Activated CD4-positive, alpha-beta T cell treated with anti-CD3 and anti-CD28 coated beads for 48 hours (primary cell): ENCODE measurements at places on chromosomes 7 and 10.

DNA sequence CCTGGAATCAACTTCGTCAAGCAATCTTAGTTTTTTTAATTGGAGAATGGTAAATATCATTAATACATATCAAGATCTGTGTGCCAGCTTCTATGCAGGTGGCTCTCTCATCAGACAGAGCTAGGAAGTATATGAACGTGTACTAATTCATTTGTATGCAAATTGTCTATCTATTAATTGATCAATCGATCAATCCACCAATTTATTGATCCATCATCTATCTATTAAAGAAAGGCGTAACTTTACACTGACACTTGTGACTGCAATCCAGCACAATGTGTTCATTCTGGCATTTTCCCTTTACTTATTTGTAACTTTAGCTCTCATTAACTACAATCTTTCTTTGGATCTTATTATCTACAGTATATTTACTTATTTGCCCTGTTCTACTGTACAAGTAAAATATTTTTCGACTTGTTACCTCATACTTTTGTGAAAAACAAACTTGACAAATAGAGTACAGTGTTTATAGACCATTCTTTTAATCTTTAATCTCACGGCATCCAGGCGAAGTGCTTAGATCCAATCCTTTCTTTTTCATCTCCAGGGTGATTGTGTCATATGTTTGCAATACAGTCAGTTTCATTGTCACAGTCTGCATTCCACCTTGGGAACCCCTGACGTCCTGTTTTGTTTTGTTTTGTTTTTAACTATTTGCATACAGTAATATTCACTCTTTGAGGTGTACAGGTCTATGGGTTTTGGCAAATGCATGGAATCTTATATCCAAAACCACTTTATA is 22.0 kb upstream of the GHRHR start:
- DNase-seq: no peak

- DNase-seq: no peak
These were observed 128.1 kb upstream of the VIPR2 start for GRCh38 chr7:159272739-159273138.

DNA sequence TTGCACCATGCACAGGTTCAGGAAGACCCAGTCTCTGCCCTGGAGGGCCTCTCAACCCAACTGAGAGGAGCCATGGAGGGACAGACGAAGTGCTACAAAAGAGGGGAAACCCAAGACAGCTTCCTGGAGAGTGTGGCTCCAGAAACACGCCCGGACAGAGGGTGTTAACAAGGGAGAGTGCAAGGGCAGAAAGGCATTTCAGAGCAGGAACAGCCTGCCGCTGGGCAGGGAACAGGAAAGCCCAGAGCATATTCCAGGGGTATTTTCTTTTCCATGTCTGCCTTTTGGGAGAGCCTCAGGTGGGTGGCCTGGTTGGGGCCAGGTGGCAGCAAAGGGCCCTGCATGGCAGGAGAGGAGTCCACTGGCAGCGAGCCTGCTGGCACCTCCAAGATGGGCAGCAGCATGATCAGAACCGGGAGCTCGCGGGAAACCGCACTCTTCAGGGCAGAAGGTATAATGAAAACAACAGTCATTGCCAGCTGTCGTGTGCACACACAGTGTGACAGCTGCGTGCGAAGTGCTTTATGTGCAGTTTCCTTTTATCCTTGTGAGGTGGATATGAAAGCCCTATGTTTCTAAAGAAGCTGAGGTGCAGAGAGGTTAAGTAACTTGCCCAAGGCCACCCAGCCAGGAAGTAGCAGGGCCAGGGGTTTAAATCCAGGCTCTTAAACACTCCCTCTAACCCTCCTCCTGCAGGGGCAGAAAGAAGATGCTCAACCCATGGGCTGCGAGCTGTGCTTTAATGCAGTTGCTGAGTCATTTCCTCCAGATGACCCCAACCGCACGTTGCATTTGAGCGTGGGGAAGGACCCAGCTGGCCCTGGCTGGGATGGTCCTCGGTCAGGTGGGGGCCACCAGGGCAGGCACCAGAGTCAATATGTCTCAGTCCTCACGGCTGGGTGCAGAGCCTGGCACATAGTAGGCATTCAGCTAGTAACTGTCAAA is 128.6 kb downstream of the OAT start:
- no peak for DNase-seq

- DNase-seq: no peak
These were observed 704.7 kb upstream of the COBL start for GRCh38 chr7:52021343-52021742.

DNA sequence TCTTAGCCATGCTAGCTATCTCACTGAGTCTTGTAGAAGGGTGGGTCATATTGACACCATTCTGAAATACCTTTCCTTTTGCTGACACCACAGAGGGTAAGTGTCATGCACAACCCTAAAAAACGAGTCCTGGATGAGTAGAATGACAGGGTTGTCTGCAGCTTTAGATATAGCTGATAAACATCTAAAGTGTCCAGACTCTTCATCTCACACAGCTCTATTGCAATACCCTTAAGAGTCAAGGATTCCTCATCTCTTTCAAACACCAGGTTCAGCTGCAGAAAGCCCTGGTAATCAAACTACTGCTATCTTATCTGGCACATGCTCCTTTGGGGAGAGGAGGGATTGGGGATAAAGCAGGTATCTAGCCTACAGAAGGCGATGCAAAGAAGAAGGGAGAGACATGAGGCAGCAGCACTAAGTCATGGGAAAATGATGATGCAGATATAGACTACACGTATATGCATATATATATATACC is 127.0 kb downstream of the ANK3 start:
- no peak for DNase-seq

DNA sequence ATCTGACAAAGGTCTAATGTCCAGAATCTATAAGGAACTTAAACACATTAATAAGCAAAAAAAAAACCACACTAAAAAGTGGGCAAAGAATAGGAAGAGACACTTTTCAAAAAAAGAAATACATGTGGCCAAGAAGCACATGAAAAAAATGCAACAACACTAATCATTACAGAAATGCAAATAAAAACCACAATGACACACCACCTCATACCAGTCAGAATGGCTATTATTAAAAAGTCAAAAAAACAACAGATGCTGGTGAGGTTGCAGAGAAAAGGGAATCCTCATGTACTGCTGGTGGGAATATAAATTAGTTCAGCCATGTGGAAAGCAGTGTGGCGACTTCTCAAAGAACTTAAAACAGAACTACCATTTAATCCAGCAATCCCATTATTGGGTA is 119.0 kb downstream of the LMBR1 start:
- DNase-seq: no peak

DNA sequence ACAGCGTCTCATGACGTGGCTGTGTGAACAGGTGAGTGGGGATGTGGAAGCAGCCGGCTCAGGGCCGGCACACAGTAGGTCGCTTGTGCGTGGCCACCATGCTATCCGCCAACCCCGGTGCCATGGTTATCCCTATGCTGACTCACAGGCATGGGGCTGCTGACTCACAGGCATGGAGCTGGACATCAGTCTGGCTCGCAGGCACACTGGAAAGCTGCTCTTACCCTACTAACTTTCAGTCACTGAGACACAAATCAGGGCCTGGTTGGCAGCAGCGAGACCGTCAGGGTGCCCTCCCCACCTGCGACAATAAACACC is 341.9 kb downstream of the PTPRN2 start:
- no peak for DNase-seq

- no peak for DNase-seq
These were observed 48.9 kb downstream of the MKI67 start for GRCh38 chr10:128077155-128077875.

- DNase-seq: no peak
These were observed 212.7 kb upstream of the PHYHIPL start for GRCh38 chr10:58963723-58964124.

DNA sequence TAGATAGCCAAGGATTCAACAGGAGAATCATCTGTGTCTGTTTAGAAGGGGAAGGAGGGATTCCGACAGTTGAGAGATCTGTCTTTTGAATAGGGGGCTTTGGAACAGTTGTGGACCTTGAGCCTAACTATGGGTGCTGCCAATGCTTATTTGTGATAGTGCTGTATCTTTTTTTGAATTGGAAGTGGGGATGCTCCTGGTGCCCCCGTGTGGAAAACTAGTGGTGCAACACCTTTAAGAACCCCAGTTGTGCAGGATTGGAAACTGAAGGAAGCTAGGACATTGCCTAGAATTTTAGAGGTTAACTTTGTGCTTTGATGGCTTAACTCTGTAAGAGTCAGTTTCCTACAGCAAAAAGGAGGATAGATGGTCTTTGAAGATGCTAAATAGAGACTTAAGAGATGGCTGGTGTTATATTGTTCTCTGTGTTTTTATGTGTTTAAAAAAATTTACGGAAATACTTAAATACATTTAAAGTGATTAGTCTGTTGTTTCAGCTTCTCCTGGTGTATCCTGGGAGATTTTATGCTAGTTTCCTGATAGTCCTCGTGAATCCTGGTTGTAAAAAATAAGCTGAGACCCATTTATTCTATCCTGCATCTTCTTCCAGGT is 69.3 kb downstream of the AP3M1 start:
- peak; percentile 56 for DNase-seq

GRCh38 chr10:67788028-67788886 is 49.7 kb downstream of the DNAJC12 start:
- peak; percentile 90 for DNase-seq

DNA sequence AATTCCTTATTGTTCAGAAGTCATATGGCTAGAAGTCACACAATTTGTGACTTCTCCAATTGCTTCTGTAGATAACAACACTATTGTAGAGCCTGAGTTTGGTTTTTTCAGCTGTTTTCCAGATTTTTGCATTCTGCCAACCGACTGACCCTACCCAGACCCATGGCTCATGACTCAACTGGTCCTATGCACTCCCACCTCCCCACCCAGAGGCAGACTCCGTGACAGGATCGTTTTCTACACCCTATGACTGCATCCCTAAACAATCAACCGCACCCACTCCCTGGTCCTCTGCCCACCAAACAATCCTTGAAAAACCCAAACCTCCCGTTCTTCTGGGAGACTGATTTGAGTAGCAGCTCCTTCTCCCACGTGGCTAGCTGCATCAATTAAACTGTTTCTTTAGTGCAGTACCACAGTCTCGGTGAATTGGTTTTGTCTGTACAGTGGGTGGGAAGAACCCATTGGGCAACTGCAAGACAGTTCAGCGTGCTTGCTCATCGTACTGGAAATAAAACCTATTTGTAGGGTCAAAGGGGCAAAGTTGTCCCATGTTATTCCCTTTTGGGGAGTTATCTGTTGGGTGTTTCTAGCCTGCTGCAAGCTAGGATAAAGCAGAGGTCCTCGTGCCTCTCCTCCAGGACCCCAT is 150.3 kb upstream of the FAM20C start:
- DNase-seq: no peak

DNA sequence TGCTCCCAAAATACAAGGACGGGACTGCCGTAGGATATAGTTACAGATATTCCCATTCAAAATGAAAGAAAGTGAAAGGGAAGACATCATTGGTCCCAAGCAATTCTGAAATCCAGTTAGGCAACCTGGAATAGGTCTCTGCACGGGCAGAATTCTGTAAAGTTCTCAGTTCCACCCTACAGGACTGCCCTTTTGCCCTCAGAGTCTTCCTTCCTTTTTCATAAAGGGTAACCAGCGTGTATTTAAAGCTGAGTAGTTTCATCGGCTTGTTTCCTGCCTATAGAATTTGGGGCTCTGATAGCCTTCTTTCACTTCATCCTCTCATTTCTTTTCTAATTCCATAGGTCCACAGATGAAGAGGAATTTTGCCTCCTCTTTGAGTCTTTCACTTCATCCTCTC is 20.0 kb downstream of the COPG2 start:
- no peak for DNase-seq

GRCh38 chr10:73597346-73597745 is 6.2 kb upstream of the USP54 start:
- no peak for DNase-seq

- DNase-seq: no peak
These were observed 348.5 kb upstream of the PRKCQ start for GRCh38 chr10:6928586-6928985.

DNA sequence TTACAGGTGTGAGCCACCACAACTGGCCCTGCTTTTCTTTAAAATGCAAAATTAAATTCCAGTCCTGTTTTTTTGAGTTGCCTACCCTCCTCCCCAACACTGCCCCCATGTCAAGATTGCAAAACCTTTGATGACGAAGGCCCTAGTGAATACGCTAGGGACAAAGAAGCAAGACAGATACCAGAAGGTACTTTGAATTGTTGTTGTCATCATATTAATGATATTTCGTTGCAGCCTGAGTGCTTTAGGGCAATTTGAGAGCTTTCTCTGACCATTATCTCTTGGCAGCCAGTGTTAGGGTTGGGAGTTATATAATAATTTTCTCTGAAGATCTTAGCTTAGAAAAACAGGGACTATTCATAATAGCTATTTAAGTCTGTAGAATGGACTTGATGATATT is 7.1 kb downstream of the CCSER2 start:
- no peak for DNase-seq

DNA sequence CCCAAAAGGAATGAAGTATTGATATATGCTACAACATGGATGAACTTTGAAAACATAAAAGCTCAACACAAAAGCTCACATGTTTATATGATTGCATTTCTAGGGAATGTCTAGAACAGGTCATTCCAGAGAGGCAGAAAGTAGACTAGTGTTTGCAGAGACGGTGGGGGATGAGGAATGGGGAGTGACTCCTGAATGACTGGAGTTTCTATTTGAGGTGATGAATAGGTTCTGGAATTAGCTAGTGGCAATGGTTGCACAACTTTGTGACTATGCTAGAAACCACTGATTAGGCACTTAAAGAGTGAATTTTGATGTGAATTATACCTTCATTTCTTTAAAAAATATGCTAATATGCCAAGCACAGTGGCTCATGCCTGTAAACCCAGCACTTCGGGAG is 6.9 kb downstream of the KPNA7 start:
- DNase-seq: no peak

- DNase-seq: no peak
These were observed 95.5 kb upstream of the MEOX2 start for GRCh38 chr7:15781944-15782343.

GRCh38 chr7:20064974-20065862 is 152.0 kb downstream of the MACC1 start:
- peak; percentile 8 for DNase-seq

- peak; percentile 60 for DNase-seq
These were observed 230.4 kb downstream of the USP6NL start for GRCh38 chr10:11381023-11381422.

DNA sequence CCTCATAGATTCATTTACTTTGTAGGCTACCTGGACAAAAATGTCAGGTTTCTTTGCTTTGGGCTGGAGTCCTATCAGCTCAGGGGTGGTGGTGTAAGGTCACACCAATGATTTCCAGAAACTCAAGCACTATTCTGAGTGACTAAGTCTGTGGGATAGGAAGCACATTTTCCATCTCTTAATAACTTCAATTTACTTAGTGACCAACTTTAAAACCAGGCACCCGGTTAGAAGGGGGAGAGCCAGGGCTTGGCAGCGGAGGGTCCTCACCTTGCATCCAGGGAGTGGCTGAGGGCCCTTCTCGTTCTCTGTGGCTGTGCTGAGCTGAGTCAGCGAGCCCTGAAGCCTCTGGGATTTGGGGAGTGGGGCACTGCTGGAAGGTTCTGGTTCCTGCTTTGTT is 6.7 kb downstream of the CHST3 start:
- no peak for DNase-seq

DNA sequence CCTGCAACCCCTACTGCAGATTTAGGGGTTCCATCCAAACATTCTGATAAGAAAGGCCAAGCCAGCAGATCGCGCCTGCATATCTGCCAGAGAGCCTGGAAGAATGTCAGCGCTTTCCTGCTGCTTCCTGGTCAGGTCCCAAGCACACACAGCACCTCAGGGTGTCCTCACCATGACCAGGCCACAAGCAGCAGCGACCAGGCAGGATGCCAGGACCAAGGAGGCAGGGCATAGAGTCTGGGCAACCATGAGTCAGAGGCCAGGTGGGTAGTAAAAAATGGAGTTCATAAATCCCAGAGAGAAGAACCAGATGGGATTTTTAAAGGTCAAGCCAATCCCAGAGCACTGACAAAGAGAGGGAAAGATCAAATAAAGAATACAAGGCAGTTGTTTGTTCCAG is 5.5 kb upstream of the FAM131B start:
- DNase-seq: no peak
